Renal pelvis (tissue), 12 donors: ENCODE measurements at places on chromosomes 2 and 18. TPM values are rescaled to one million over a fixed set of nuclear protein-coding genes. Genes with fewer than 3 reads are reported as not detected.

GRCh38 chr2:72803626-72804320, 22.1 kb downstream of the EXOC6B start:
- no peak for DNase-seq

DNA sequence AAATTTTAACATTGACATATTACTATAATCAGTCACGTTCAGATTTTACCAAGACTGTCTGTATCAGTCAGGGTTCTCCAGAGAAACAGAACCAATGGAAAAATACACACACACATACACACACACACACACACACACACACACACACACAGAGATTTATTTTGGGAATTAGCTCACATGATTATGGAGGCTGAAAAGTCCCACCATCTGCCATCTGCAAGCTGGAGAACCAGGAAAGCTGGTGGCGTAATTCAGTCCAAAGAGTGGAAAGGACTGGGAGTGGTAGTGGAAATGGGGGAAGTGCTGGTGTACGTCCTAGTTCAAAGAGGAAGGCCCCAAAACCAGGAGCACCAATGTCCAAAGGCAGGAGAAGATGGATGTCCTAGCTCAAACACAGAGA, 166.4 kb downstream of the AKAIN1 start:
- no peak for DNase-seq

Gene SIX3
- not detected for polyA plus RNA-seq

Gene RNF152
- 11.0 TPM for polyA plus RNA-seq

DNA sequence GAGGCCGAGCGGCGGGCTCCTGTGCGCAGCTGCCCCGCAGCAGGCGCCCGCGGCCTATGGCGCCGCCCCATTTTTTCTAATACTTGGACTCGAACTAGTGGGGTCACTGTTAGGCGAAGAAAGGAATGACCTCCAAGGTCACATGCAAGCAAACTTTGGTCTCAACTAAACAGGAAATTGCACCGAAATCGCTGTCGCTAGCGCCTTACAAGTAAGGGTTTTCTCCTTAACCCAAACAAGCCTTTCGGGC, 339 bp downstream of the ACAA2 start:
- DNase-seq, result peak; percentile 35

DNA sequence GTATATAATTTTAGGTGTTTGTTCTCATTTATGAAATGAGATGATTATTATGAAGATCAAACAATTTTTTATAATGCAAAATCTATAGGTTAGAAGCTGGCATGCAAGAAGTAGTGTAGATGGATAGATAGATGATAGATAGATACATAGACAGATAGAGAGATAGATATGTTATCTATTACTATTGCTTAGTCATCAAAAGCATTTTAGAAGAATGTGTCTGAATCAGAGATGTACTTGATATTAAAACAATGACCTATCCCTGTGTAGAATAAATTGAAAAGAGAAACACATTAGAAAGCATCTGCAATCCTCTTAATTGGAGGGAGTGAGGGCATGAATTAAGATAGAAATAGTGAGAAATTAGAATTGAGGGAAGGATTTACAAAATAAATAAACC, 436.2 kb upstream of the NXPH2 start:
- no peak for DNase-seq

GRCh38 chr2:180959787-180960186, 20.6 kb upstream of the UBE2E3 start:
- no peak for DNase-seq

DNA sequence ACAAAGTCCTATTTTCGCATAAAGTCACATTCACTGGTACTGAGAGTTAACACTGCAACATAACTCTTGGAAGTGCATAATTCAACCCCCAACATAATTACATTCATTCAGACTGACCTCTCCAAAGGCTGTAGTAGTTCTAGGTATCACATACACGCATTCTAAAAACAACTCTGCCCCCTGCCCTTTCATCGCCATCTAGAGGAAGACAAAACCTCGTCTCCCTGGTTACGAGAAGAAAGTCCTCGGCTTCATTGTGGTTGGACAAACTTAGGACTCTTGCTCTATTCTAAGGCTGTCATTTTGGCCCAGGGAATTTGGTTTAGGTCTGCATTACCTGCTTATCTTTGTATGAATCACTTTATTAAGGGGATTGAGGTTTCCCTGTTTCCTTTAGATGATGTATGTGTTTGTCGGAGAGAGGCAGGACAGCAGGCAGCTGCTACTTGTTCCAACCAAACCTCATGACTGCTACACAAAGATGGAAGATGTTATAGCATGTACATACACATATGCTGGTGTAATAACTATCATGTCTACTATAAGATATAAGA, 215.4 kb upstream of the NRXN1 start:
- no peak for DNase-seq

DNA sequence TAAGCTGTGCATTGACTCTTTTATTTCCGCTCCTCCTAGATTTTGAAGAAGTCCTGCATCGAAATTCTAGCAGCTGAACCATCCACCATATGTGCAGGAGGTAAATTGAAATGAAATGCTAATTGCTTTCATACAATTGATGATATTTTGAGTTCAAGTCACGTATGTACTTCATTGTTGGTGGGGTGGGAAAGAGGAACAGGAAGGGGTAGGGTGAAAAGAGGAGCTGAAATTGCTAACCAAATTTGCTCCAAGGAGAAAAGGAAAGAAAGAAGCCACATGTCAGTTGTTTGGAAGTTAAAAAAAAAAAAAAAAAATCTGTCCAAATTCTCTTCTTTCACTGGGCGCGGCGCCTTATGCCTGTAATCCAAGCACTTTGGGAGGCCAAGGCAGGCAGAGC, 77.8 kb downstream of the ANTXR1 start:
- DNase-seq, result no peak

GRCh38 chr18:25244924-25245698, 106.9 kb downstream of the ZNF521 start:
- no peak for DNase-seq

DNA sequence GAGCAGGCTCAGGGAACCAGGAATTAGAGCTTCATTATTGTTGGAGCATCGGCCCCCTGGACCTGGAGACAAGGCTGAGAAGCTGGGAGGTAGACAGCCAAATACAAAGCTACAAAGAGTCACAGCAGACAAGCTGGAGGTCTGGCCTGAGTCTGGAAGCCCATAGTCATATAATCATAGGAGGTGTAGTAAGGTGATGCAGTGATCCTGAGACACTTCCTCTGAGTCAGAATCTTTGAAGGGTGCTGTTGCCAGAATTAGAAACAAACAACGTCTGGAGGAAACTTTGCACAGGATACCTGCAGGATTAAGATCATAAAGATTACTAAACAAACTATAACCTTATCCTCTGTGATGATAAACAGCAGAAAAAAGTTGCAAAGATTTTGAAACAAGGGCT, 213.8 kb downstream of the DSC3 start:
- DNase-seq, result no peak

Gene TMEM37
- polyA plus RNA-seq, result 66.1 TPM

- DNase-seq, result no peak
These were observed 19.1 kb downstream of the SCLY start for GRCh38 chr2:238079874-238080327.

GRCh38 chr2:199810422-199811171, 40.4 kb downstream of the FTCDNL1 start:
- no peak for DNase-seq

Gene ANTXR1
- 81.0 TPM for polyA plus RNA-seq

Gene TLX2
- polyA plus RNA-seq, result 0.17 TPM

Gene ZBTB7C
- polyA plus RNA-seq, result 16.8 TPM

- no peak for DNase-seq
These were observed 126.2 kb downstream of the TWIST2 start for GRCh38 chr2:238974081-238974480.
